Mesenteric fat pad (tissue), 1 donor: ENCODE measurements at places on chromosomes 2 and 18.

DNA sequence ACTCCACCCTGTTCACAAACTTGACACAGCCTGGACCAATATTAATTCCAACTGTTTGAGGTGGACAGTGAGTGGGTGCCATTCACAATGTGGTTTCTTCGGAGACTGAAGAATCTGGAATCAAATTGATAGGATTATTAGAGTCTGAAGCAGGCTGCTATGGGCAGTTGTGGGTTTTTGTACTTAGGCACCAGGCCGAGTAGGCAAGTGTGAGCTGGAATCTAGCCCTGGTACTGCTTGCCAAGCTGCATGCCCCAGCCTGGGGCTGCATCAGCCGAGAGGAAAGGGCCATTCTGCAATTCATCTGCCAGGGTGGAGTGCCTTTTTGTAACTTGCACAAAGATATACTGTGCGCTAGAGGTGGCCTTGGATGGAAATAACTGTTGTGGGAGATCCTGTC lies 654.7 kb upstream of the FANCL start:
- no peak for DNase-seq

GRCh38 chr18:49020621-49021021 lies 69.9 kb upstream of the SMAD7 start:
- DNase-seq: peak; percentile 65

- DNase-seq: no peak
Observed at GRCh38 chr2:172783165-172783898, 47.7 kb downstream of the RAPGEF4 start.

- no peak for DNase-seq
Observed at GRCh38 chr2:105574796-105575344, 169.8 kb upstream of the NCK2 start.

- DNase-seq: no peak
Observed at GRCh38 chr2:146652311-146652710, 1192.5 kb upstream of the ACVR2A start.

DNA sequence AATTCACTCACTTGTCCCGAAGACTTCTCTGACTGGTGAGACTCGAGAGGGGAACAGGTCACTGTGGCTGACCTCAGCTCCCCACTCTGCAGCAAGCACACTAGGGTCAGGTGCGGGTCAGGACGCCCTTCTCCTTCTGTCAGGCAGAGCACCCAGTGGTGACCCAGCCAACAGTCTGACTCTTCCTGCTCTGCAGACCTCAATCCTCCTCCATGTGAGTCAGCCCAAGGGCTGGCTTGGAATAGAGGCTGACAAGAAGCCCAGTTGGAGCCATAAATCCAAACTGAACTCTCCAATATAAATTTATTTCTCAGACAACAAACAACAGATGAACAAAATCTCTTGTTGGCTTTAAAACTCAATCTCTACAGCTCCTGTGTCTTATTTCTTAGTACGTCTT lies 253.1 kb downstream of the SH3BP4 start:
- DNase-seq: no peak

DNA sequence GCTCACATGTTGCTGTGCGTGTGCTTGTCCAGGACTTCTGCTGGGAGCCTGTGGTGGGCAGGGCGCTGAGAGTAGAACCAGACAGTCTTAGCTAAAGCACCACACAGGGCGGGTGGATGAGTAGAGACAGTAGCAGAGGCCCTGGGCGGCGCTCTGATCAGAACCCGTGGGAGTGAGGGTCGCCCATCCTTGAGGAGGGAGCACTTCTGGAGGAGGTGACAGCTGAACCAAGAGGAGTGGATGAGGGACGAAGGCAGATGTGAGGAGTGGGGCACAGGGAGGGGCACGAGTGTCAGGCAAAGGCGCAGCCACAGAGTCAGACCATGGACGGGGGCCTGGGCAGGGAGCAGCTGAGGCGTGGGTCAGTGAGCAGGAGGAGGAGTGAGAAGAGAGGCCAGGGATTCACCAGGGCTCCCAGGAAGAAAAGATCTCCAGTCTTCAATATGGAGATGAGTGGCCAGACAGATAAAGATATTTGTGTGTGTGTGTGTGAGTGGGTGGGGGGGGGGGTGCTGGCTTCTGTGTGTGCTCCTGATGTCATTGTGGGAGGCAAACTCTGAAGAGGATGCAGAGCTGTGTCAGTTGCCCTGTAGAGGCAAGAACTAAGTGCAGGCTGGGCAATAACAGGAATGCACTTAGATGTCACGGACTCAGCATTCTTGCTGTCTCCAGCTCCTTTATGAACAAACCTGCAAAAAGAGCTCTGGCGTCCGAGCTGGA lies 79.6 kb downstream of the TPO start:
- peak; percentile 68 for DNase-seq
